ENCODE measurements at places on chromosomes 2 and 18.

DNA sequence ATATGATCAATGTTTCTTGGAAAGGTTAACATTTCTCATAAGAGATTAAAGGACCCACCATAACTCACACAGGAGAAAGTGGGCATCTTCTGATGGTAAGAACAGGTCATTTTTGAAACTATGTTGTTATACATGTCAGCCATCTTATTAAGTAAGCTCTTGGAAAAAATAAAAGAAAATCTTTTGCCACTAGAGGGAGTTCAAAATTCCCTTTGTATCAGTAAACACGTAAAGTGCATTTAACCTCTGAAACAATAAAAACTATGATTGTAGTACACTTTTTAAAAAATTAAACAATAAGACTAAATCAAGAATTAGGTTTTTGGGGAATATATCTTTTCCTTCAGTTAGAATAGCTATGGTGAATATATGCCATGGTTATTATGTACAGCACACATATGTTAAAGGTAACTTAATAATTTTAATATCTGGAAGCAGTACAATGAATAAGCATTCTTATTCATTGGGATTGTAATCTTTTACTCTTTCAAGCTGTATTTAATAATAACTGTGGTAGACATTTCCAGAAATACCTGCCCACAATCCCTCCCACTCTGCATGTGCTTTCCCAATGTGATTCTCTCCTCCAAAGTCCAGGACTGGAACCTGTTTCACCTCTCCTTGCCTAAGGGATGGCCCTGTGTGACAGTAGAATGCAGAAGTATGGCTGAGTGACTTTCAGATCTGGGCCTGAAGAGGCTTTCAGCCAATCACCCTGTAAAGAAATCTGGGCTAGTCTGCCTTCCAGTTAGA lies 64.2 kb downstream of the RBMS1 start:
- no peak for DNase-seq

- DNase-seq: no peak
These were observed 99.6 kb upstream of the CERS6 start for GRCh38 chr2:168356477-168356835.

GRCh38 chr18:26999797-27000196 lies 134.3 kb upstream of the AQP4 start:
- DNase-seq: no peak

DNA sequence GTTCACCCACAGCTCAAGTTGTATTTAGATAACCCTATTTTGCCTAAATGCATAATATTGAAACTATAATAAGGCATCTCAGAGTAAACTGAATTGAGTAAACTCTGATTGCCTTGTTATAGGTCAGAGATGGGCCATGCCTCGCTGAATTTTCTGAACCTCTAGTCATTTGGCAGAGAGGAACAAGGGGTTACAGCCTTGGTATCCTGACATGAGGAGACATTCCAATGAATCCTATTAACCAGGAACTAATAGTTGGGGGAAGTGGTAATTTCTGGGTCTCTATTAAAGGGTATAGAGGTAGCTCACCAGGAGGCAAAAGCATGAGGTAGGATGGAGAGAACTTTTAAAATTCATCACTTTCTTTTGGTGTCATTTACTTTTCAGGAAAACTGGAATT lies 227.4 kb upstream of the CHST9 start:
- no peak for DNase-seq

- no peak for DNase-seq
These were observed 181.5 kb upstream of the ACVR2A start for GRCh38 chr2:147663153-147663961.

- DNase-seq: no peak
These were observed 96.0 kb downstream of the CDH2 start for GRCh38 chr18:28080876-28081300.

GRCh38 chr2:113218283-113219091 lies 44.7 kb downstream of the PSD4 start:
- peak; percentile 76 for DNase-seq

- DNase-seq: no peak
These were observed 33.1 kb upstream of the ZNF532 start for GRCh38 chr18:58831606-58832005.

GRCh38 chr2:225889452-225889851 lies 489.9 kb downstream of the NYAP2 start:
- DNase-seq: no peak

- DNase-seq: no peak
These were observed 920.1 kb upstream of the TMEFF2 start for GRCh38 chr2:193114827-193115226.

DNA sequence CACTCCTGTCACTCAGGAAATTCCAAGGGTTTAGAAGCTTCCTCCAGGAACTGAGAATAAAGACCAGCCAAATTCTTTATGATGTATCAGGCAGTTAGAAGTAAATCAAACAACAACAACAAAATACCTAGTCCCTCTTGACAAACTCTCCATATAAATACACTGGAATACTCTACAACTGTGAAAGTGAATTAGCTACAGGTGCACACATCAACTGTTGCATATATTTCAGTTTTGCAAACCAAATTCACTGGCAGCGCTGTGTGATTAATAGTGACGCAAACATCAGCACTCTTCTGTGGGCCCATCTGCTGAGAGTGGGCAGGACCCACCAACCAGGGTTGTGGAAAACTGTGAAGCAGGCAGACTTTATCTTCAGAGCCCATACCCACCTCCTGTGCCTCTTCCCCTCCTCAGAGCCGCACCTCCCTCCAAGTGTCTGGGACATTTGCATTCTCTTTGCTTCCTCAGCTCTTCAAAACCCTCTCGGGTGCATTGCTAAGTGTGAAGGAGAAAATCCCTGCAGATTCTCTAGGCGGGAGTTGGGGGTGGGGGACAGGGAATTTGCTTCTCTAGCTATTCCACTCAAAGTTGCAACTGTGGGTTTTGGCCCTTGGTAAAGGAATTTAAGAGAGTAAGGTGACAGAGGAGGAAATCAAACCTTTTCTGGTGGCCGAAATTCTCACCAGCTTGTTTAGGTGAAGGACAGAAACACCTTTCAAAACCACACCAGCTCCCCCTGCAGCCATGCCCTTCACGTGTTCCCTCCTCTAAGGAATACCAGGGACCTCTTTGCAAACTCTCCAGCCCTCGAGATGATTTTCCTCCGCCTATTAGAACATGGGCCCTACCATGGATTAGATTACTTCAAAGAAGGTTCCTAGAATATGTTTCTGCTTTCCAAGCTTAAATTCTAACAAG lies 119.3 kb downstream of the MRO start:
- DNase-seq: peak; percentile 2

DNA sequence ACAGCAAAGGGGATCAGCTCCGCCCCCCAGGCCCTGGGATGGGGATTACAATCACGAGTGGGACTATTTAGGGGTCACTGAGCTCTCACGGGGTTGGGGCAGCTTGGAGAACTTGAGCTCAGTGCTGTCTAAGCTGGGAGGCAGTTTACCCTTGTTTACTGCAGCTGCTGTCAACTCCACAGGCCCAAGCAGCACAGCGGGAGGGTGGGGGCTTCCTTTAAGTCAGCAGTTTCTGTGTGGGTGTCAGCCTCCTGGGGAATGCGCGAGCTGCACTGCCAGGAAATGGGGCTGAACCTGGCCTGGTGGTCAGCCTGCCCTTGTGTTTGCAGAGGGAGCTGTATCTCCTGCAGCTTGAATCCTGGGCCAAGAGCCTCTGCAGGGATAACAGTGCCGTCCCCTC lies 29.8 kb downstream of the TOGARAM2 start:
- DNase-seq: peak; percentile 33

- no peak for DNase-seq
These were observed 178.1 kb downstream of the ACOXL start for GRCh38 chr2:110910423-110910822.

DNA sequence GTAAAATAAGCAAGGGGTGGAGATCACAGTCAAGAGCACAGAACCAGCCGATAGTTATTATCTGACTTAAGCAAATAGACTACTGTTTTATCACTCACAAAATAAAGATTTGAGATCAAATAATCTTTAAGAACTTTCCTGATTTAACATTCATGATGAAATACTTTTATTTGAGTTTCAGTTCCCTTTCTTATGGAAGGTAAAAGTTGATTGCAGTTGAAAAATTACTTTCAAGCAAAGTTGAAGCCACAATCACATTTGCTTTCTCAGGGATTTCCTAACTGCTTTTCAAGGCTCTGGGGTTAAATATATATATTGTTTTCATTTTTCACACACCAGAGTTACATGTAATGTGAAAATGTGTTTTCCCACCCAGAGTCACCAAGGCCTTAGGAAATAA lies 599.5 kb downstream of the KCNJ3 start:
- no peak for DNase-seq

DNA sequence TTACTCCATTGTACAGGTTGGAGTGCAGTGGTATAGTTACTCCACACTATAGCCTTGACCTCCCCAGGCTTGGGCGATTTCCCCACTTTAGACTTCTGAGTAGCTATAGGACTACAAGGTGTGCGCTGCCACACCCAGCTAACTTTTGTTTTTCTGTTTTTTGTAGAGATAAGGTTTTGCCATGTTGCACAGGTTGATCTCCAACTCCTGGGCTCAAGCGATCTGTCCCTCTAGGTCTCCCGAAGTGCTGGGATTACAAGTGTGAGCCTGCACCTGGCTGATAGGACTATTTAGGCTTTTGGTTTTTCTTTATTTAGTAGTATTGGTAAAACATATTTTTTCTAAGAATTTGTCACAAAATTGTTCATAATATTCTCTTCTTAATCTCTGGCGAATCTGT lies 121.7 kb downstream of the PHLPP1 start:
- no peak for DNase-seq

DNA sequence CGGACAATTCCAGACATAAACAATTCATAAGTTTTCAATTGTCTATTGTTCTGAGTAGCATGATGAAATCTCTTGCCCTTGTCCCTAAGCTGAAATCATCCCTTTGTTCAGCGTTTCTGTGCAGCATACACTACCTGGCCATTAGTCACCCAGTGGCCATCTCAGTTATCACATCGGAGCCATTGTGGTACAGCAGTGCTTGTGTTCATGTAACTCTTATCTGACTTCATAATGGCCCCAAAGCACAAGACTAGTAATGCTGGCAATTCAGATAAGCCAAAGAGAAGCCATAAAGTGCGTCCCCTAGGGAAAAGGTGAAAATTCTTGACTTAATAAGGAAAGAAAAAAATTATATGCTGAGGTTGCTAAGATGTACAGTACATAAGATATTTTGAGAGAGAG lies 127.2 kb downstream of the FHOD3 start:
- DNase-seq: no peak

- DNase-seq: no peak
These were observed 149.9 kb downstream of the TMX3 start for GRCh38 chr18:68564961-68565360.

DNA sequence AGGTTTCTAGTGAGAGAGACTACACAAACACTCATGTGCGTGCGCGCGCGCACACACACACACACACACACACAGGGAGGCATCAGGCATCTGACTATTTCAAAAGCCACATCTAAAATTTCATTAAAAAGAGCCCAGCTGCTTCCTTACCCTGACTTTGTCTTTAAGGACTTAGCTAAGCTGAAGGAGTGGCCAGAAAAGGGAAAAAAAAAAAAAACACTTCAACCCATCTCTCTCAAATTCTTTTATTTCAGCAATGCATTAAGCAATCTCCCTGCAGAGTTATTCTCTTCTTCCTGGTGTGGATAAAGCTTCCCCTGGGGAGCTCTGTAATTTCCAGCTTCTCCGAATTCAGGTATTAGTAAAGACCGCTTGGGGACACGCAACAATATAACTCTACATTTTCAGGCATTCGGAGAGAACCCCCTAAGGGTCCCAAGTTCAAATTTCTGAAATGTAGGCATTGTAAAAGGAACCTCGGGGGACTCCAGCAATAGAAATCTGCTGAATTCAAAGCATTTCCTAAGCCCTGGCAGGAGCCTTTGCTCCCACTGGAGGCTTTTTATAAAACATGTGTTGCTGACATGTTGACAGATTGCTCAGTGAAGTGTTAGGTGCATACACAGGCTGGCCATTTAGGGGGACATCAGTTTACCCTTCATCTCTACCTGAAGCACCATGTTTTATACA lies 67.0 kb downstream of the ZNF521 start:
- DNase-seq: no peak

DNA sequence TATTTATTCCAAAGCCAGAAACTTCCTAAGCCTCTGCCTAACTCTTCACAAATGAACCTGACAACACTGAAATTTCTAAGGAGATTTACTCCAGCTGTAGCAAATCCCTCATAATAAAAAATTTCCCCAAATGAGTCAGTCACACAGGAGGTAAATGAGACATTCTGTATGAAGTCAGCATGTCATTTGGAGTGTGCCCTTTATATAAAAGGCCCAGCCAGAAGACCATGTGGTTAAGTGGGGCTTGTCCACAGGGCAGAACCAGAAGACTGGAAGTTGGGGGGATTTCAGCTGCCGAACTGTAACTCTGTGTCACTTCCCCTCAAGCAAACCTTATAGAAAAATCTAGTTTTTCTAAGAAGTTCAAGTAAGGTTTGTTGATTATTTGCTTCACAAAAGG lies 30.2 kb downstream of the NRP2 start:
- no peak for DNase-seq

- DNase-seq: no peak
These were observed 224.0 kb upstream of the SIX2 start for GRCh38 chr2:45233301-45233700.

- no peak for DNase-seq
These were observed 80.9 kb downstream of the CHRNA1 start for GRCh38 chr2:174683392-174683759.

DNA sequence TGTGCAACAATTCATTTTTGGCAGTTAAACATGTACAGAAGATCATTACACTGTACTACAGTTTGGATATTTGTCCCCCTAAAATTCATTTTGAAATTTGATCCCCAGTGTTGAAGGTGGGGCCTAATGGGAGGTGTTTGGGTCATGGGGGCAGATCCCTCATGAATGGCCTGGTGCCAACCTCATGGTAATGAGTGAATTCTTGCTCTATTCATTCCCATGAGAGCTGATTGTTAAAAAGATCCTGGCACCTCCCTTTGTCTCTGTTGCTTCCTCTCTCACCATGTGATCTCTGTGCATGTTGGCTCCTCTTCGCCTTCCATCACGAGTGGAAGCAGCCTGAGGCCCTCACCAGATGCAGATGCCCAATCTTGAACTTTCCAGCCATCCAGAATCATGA lies 140.6 kb downstream of the GCA start:
- DNase-seq: no peak

GRCh38 chr2:158011055-158011771 lies 90.5 kb upstream of the UPP2 start:
- DNase-seq: no peak

DNA sequence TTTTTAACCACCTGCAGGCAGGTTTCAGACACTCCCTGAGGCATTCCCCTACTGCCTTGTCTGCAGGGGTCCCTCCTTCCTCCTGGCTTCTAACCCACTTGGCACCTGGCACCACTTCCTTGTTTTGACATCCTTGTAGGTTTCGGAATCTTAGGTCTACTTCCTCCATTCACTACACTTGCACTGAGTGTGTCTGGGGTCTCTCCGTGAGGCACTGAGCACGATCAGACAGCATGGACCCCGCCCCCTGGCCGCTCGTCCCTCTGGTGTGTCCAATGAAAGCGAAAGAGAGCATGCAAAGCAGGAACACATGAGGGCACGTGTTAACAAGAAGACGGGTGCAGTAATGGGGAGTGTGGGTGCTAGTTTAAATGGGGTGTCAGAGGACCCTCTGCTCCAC lies 63.8 kb downstream of the HAUS1 start:
- DNase-seq: peak; percentile 68

GRCh38 chr2:73293534-73294171 lies at the start of gene EGR4:
EGR4 (minus strand) TSS chr2:73293548; CDS start chr2:73293317, 231 bp downstream.
- peak; percentile 47 for DNase-seq
